ENCODE measurements at places on chromosomes 5 and 9. TPM values are rescaled to one million over a fixed set of nuclear protein-coding genes. Genes with fewer than 3 reads are reported as not detected.

DNA sequence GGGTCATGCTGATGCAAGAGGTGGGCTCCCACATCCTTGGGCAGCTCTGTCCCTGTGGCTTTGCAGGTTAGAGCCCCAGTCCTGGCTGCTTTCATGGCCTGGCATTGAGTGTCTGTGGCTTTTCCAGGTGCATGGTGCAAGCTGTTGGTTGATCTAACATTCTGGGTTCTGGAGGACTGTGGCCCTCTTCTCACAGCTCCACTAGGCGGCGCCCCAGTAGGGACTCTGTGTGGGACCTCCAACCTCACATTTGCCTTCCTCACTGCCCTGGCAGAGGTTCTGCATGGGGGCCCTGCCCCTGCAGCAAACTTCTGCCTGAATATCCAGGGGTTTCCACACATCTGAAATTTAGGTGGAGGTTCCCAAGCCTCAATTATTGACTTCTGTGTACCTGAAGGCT lies 150.1 kb downstream of the NNT start:
- DNase-seq: no peak

DNA sequence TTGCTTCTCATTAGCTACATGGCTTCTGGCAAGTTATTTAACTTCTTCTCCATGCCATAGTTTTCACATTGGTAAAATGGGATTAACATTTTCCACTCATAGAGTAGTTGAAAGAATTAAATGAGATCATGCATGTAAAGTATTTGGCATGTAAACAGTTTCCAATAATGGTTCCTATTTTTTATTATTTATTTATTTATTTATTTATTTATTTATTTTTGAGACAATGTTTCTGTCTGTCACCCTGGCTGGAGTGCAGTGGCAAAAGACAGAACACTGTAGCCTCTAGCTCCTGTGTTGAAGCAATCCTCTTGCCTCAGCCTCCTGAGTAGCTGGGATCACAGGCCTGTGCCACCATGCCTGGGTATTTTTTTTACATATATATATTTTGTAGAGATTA lies 117.7 kb downstream of the DOCK2 start:
- no peak for DNase-seq

GPR21 gene
- 1.7 TPM for total RNA-seq

C5orf52 gene
- total RNA-seq: not detected

SPINK1 gene
- not detected for total RNA-seq

GRCh38 chr5:76953551-76954382 lies 922 bp downstream of the CRHBP start:
- no peak for DNase-seq

DNA sequence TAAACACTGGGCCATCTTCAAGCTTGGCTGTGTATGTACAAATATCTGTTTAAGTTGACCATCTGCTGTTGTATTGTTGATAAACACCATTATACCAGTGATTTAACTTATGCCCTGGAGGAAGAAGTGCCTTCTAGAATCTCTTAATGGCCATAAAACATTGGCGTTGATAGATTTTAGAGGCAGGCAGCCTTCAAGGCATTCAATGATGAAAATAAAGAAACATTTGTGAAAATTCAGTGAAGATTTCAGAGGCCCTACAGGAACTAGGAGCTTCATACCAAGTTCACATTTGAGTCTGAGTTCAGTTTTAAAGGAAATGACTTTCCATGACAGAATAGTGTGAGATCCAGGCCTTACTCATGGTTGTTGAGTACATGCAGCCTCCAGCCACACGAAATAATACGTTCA lies 52.2 kb downstream of the MAP1B start:
- DNase-seq: no peak
